ENCODE measurements at places on chromosomes 3 and 15.

DNA sequence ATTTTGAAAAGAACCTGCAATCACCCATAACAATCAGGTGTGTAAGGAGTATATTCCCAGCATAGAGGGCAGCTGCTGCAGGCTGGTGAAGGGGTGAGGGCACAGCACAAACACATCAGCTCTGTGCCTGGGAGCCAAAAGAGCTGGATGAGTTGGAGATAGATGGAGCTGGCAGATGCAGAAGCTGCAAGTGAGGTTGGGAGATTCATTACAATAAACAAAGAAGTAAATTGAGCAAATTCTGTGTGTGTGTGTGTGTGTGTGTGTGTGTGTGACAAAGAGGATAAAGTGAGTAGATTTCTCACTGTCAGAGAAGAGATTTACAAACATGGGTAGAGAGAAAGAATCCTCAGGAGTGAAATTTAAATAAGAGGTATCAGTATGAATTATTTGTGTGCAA lies 994.7 kb downstream of the EPHA3 start:
- DNase-seq = no peak

DNA sequence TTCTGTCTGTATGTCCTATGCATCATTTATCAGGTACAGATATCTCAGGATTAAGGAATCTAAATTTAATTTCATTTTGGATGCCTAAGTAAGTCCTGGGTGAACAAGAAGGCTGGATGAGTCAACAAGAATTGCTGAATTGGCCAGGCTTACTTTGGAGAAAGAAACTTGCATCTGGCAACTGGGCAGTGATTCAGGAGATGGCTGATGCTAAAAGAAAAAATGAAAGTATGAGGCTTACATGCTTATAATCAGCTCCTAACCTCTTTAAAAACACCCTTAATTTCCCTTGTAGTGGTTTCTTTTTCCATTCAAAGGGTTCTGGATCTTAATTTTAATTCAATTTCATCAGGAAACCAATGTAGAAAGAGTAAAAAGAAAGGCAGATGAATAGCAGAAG lies 228.8 kb upstream of the PEX5L start:
- no peak for DNase-seq

- no peak for DNase-seq
Observed at GRCh38 chr3:46866032-46866595, 2.9 kb upstream of the MYL3 start.

- no peak for DNase-seq
Observed at GRCh38 chr15:26670116-26670515, 102.8 kb downstream of the GABRB3 start.

DNA sequence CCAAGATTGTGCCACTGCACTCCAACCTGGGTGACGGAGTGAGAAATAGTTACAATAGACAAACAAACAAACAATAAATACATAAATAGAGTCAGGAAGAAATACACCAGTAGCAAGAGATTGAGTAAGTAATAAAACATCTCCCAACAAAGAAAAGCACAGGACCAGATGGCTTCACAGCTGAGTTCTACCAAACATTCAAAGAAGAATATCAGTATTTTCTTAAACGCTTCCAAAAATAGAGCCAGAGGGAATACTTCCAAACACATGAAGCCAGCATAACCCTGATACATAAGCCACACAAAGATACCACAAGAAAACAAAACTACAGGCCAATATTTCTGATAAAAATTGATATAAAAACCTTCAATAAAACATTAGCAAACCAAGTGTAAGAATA lies 30.7 kb upstream of the IGSF10 start:
- no peak for DNase-seq

DNA sequence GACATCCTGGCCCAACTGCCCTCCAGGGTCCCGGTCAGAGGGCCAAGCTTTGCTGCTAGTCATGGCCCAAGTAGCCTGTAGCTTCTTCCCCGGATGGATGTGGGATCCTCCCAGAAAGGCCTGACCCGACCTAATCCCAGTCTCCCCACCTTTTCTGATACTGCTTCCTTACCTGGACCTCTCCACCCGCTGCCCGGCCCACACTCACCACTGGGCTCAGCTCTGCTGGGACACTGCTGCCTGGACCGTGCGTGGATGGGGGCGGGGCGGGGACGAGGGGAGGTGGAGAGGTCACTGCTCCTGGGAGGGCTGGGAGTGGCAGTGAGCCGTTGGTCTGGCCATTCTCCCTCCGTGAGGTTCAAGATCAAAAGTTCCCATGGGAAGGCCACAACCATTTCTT lies 40.3 kb upstream of the FURIN start:
- DNase-seq = no peak

DNA sequence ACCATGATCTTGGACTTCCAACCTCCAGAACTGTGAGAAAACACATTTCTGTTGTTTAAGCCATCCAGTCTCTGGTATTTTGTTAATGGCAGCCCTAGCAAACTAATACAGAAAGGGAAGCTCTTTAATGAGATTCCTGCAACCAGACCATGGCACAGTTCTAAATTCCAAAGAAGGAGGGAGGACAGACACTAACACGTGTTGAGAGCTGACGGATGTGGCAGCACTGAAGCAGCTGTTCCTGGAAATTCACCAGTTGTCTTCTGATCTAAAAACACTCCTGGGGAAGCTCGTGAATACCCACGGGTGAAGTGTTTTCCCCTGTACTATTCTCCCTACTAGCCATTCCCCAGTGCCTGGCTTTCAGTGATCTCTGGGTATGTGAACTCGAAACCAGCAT lies 56.7 kb downstream of the RPL22L1 start:
- DNase-seq = no peak

Measured in stimulated activated CD4-positive, alpha-beta T cell treated with anti-CD3 and anti-CD28 coated beads, Interleukin-1b, Interleukin-23, amount 100 ng/mL, for 4 hours (primary cell).